ENCODE measurements at places on chromosomes 3 and 15. TPM values are rescaled to one million over a fixed set of nuclear protein-coding genes. Genes with fewer than 3 reads are reported as not detected.

GRCh38 chr15:29091666-29092065 lies 178.0 kb downstream of the NSMCE3 start:
- DNase-seq, result no peak

- no peak for DNase-seq
These were observed 220.3 kb downstream of the THSD4 start for GRCh38 chr15:71335591-71335990.

DNA sequence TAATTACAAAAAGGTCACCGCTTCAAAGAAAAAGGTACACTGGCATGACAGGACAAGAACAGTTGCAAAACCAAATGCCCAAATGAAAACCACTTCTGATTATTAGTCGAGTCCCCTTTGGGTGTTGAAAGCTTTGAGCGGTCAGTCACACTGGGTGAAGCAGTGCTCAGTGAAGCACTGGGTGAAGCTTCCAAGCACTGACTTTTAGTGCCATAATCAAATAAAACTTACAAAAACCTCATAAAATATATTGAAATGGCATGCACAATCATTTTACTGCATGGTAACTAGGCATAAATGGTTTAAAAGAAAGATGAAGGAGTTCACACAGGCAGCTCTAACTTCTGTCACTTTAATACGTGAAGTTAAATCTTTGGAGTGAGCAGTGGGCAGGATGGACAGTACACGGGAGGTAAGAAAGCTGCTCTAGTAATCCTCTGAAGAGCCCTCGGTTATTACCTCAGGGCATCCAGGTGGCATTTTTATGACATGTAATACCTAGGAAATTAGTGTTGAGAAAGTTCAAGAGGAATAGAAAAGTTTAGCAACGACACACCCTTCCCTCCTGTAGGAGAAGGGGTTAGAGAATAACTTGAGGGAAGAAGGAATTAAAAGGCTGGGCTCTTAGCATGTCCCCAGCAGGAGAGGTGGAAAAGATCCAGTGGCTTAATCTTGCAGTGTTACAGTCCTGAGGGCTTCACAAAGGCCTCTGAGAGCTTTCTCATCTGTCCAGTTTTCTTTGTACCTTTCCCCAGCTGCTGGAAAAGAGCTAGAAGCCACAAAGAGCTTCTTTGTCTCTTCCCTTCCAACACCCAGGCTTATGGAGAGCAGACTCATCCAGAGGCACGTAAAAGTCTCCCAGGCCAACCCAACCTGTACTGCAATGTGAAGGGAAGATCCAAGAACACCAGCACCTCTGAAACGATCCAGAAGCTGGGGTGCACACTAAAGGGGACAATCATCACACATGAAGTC lies 64.9 kb upstream of the MYO5C start:
- DNase-seq, result no peak

DNA sequence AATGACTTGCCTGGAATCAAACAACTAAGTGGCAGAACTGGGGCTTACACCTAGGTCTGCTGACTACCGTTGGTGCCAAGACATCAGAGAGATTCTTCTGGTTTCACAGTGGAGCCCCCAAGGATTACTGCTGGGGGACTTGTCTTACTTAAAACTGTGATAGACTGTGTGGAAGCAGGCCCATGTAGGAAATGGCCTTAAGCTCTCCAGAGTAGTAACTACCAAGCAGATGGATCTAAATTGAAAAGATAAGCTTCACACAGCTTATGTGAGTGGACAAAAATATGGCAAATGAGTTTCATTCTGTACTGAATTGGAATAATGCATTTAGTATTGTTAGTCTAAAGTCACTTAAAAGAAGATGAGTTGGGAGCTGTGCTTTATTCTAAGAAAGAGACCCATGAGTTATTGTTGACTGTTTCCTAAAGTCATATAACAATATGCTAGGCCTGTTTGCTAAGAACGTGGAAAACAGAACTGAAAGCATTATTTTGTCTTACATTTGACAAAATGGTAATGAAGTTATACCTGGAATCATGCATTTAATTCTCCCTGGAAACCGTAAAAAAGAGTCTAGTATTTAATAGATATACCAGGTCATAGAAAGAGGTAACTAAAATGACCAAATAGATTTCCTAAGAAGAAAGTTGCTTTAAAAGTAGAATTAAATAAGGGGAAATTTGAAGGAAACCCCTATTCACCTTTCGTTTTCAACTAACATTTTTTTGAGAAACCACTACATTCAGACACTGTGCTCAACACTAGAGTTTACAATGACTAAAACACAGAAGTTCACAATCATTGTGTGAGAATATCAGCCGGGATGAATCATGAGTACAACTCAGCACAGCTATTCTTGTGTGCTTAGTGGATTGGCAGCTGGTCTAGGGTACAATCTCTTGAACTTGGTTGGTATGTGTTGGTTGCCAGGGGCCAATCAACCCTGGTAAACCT lies 13.0 kb upstream of the MAPK6 start:
- no peak for DNase-seq

- DNase-seq, result no peak
These were observed 117.9 kb downstream of the TLE3 start for GRCh38 chr15:69979783-69980182.

DNA sequence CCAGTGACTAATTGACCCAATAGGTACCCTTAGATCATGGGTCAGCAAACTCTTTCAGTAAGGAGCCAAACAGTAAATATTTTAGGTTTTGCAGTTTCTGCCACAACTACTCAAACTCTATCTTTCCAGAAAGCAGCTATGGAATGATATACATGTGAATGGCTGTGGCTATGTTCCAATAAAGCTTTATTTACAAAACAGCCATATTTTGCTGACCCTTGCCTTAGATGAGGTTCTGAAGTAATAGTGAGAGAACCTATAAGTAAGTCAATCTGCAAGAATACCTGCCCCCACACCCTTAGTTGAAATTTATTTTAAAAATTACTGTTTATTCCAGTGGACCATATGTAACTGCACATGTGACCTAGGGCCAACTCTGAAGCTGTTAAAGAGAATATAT lies 134.0 kb downstream of the CMSS1 start:
- DNase-seq, result no peak

DNA sequence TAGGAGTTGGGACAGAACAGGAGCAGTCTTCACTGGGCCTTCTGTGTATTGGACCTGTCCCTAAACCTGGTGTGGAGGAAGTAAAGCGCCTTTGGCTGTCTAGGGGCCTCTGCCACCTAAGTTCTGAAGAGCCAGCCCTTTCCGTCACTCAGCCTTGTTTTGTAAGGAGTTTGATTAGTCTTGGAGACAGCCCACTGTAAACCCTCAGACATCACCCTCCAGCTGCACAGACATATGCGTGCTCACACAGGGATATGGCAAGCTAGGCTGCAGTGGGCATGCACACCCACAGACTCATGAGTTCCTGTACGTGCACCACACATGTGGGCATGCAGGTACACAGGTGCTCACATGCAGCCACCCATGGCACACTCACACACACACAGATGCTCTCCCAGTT lies 5.2 kb downstream of the PRKCD start:
- no peak for DNase-seq

GRCh38 chr3:19522305-19522704 lies 374.0 kb downstream of the KCNH8 start:
- DNase-seq, result no peak

DNA sequence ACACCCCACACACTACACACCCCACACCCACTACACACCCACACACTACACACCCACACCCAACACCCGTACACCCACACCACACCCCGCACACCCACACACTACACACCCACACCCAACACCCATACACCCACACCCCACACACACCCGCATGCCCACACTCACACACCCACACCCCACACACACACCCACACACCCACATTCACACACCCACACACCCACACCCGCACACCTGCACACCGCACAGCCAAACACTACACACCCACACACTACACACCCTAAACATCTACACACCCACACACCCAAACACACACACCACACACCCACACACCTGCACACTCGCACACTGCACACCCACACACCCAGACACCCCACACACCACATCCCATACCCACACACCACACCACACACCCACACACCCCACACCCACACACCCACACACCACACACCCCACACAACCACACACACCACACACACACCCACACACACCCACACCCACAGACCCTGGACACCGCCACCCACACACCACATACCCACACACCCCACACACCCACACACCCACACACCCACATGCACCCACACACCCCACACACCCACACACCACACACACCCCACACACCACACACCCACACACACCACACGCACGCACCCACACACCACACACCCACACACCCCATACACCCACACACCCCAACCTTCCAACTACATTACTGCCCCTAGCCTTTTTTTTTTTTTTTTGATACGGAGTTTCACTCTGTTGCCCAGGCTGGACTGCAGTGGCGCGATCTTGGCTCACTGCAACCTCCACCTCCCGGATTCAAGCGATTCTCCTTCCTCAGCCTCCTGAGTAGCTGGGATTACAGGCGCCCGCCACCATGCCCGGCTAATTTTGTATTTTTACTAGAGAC lies 16.9 kb downstream of the CEP19 start:
- no peak for DNase-seq

Gene TIGIT
- total RNA-seq, result not detected
